ENCODE measurements at places on chromosomes 12 and 14. TPM values are rescaled to one million over a fixed set of nuclear protein-coding genes. Genes with fewer than 3 reads are reported as not detected.

CCDC177 gene
- total RNA-seq, result not detected

ADAM20 gene
- total RNA-seq, result 0.33 TPM

DNAJC22 gene
- total RNA-seq, result 0.34 TPM

CALM1 gene
- 847 TPM for total RNA-seq

P2RX2 gene
- total RNA-seq, result 1.7 TPM

TAS2R9 gene
- not detected for total RNA-seq

GLIPR1L1 gene
- total RNA-seq, result not detected

OSGEP gene
- total RNA-seq, result 25.1 TPM

SYCP3 gene
- total RNA-seq, result not detected

MORN3 gene
- total RNA-seq, result 1.2 TPM

NGB gene
- total RNA-seq, result 2.9 TPM

NDRG2 gene
- total RNA-seq, result 222 TPM

TAS2R50 gene
- total RNA-seq, result 0.99 TPM

KLRC3 gene
- total RNA-seq, result not detected

SLCO1C1 gene
- not detected for total RNA-seq

KRT3 gene
- total RNA-seq, result not detected

KCNK10 gene
- total RNA-seq, result not detected

IL22 gene
- total RNA-seq, result not detected

MYO1H gene
- total RNA-seq, result not detected

BLOC1S1 gene
- 164 TPM for total RNA-seq

HAL gene
- total RNA-seq, result not detected

SLC6A15 gene
- total RNA-seq, result 1.3 TPM

KRT6A gene
- not detected for total RNA-seq

NXPH4 gene
- total RNA-seq, result not detected

BIN2 gene
- total RNA-seq, result 8.3 TPM

ACOT6 gene
- not detected for total RNA-seq

POTEG gene
- total RNA-seq, result not detected

DTX3 gene
- total RNA-seq, result 42.2 TPM

PIANP gene
- 0.50 TPM for total RNA-seq

DLK1 gene
- not detected for total RNA-seq

DAO gene
- total RNA-seq, result not detected

TMEM229B gene
- 2.0 TPM for total RNA-seq

CRACR2A gene
- total RNA-seq, result 2.8 TPM

CLEC4C gene
- not detected for total RNA-seq

SDR9C7 gene
- total RNA-seq, result not detected

SLC2A3 gene
- 10.7 TPM for total RNA-seq

ARMH4 gene
- total RNA-seq, result 6.1 TPM

KCNA5 gene
- 5.9 TPM for total RNA-seq

USP30 gene
- total RNA-seq, result 10.4 TPM

TCL1B gene
- total RNA-seq, result not detected

BCAT1 gene
- total RNA-seq, result 23.4 TPM

MYH6 gene
- total RNA-seq, result not detected
